ENCODE measurements at places on chromosomes 4 and X.

- DNase-seq, result no peak
These were observed 112.6 kb downstream of the GLRA2 start for GRCh38 chrX:14641681-14642655.

DNA sequence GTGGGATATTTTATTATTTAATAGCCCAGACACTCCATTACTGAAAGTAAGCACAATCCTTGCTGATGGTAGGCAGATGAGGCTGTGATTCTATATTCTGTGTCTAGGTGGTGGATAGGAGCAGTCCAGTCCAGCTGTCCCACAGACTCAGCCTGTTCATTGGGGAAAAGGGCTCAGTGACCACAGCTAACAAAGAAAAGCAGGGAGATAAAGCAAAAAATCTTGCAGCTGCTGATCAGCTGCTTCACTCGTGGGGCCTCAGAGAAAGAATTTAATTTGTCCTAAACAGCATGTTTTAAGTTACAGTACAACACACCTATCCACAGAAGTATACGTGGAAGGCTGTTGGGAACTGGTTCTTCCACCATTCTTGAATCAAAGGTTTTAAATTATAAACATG lies 40.7 kb upstream of the ANK2 start:
- no peak for DNase-seq

GRCh38 chrX:13223868-13224567 lies 95.8 kb downstream of the ATXN3L start:
- no peak for DNase-seq

GRCh38 chr4:52250154-52250553 lies 199.1 kb downstream of the SPATA18 start:
- peak; percentile 80 for DNase-seq

- no peak for DNase-seq
These were observed 1.3 kb upstream of the ZNF141 start for GRCh38 chr4:336099-336892.

GRCh38 chrX:153956044-153956907 lies 11.8 kb upstream of the RENBP start:
- DNase-seq, result no peak

- DNase-seq, result no peak
These were observed 72.4 kb downstream of the PALLD start for GRCh38 chr4:168569066-168569930.

- DNase-seq, result no peak
These were observed 597.5 kb upstream of the PCDH7 start for GRCh38 chr4:30122711-30123110.

DNA sequence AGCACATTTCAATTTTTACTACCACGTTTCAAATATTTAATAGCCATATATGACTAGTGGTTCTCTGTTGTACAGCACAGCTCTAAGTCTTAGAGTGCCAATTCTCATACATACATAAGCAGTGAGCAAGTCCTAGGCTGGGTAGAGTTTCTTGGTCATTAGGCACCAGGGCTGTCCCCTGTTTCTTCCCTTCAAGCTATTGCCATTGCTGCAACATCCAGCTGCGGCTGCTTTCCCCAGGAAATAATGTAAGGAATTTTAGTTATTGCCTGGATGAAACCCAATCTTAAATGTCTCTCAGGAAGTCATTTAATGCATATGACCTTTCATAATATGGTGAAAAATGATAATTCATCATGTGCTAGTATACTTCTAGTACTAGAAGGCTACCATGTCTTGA lies 74.1 kb upstream of the PPP3CA start:
- no peak for DNase-seq

DNA sequence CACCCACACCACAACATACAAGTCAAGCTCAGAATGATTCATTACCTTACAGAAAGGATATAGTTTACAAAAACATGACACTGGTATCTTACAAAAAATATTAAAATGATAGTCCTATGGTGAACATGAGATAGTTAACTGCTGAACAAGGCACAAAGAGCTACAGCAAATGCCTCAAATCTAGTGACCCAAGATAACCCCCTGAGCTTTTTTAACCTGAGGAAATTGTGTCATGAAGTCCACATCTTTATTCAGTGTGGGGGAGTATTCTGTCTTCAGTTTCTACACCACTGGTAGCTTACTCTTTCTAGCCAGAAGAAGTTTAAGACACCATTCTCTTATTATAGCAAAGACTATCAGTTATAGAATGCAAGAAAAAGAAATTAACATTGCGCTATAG lies 218.7 kb downstream of the MAPK10 start:
- DNase-seq, result no peak

DNA sequence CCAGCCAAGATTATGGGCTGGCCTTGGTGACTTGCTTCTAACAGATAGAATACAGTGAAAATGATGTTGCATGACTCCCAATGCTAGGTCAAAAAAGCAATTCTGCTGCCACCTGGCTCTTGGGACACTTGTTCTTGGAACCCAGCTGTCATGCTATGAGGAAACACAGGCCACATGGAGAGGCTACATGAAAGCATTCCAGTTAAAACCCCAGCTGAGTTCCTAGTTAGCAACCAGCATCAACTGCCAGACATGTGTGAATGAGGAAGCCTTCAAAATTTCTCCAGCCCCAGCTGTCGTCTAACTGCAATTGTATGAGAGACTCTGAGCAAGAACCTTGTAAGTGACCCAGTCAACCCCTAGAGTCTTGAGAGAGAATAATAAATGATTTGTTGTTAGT lies 105.2 kb upstream of the FGF16 start:
- no peak for DNase-seq

GRCh38 chr4:161101881-161102280 lies 1061.9 kb downstream of the FSTL5 start:
- DNase-seq, result no peak

DNA sequence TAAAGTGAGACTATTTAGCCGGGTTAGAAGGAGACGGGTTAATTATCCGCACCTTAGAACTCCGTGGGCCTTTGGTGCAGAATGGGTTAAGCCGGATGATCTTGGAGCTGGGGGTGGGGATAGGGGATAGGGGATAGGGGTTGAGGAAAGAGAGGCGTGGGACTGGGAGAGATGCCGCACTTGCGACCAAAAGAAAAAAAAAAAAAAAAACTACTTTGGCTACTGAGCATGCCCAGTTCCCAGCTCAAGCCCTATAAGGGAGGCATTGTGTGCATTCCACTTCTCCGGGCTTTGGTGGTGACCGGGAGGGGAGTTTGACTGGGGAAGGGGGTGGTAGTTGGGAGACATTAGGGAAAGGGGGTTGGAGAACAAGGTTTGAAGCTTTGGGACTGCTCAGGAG lies at the start of gene SLITRK4:
Gene SLITRK4 (minus strand): TSS at position 187 of the 400 bp plus-strand sequence. CDS start 4,993 bp downstream, outside the sequence.
- DNase-seq, result no peak

GRCh38 chr4:143225167-143225566 lies 40.5 kb downstream of the USP38 start:
- no peak for DNase-seq

DNA sequence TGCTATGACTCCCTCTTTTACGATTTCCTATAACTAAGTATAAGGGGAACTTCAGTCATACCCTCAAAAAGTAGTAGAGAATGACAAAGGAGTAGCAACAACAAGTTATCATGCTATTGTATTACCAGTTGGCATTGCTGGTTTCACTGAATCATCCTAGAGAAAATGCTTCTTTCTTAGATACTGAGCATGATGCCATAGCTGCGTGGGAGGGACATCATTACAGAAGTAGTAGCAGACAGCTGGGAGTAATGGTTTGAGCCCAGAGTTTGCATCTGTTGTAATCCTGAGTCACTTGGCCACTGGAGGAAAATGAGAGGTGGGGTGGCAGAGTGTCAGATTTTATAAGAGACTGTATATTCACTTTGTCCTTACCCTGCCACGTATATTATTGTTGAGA lies 38.6 kb downstream of the MTMR1 start:
- DNase-seq, result no peak

GRCh38 chr4:141041021-141041476 lies 92.2 kb downstream of the RNF150 start:
- no peak for DNase-seq

GRCh38 chr4:70838666-70839588 lies 763 bp downstream of the GRSF1 start:
- no peak for DNase-seq

GRCh38 chr4:53232371-53232770 lies 133.5 kb downstream of the SCFD2 start:
- DNase-seq, result no peak

- DNase-seq, result no peak
These were observed 99.5 kb downstream of the PPP2R2C start for GRCh38 chr4:6372649-6373525.

- DNase-seq, result no peak
These were observed 83.6 kb downstream of the GAB1 start for GRCh38 chr4:143420227-143420626.

GRCh38 chrX:15497865-15498264 lies 2.7 kb upstream of the BMX start:
- peak; percentile 50 for DNase-seq

- DNase-seq, result no peak
These were observed 797.7 kb downstream of the RAPGEF2 start for GRCh38 chr4:159900562-159900961.

GRCh38 chrX:71532078-71532752 lies 689 bp upstream of the OGT start:
- no peak for DNase-seq

DNA sequence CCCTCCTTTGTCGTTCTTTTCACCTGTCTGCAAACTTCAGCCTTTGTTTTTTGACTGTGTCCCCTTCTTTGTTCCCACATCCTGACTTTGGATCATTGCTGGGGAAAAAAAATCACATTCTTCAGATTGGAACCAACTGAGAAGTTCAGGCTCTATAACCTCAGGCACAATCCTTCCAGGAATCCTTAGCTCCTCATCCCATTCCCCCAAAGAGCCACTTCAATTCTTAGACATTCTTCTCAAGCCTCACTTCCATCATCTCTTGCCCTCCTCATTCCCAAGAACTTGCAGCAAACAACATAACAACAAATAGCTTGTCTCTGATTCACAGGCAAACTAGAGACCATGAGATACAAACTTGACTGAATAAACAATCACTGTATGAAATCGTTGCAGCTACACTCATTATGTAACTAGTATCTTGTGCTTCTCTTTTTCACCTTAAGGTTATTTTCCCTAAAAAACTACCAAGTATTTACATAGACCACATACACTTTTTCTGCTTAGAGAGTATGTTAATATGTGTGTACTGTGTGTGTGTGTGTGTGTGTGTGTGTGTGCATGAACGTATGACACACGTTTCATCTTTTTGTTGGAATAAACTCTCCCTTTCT lies 26.4 kb upstream of the PGM2 start:
- no peak for DNase-seq

DNA sequence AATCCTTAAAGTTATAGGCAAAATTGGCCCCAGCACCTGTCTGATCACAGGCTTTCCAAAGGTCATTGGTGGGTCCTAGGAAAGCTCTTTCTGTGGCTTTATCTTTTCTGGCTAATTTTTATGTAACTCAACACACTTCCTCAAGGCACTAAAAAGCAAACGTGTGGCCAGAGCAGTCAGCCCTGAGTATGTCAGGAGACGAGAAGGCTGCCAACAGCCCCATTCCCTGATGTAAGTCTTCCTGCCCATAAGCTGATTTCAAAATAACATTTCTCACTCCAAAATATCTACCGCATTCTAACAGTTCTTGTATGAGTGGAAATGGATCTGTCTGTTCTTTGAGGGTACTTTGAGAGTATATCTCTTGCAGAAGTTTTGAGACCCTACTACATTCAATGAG lies 25.5 kb upstream of the FUNDC1 start:
- DNase-seq, result no peak

DNA sequence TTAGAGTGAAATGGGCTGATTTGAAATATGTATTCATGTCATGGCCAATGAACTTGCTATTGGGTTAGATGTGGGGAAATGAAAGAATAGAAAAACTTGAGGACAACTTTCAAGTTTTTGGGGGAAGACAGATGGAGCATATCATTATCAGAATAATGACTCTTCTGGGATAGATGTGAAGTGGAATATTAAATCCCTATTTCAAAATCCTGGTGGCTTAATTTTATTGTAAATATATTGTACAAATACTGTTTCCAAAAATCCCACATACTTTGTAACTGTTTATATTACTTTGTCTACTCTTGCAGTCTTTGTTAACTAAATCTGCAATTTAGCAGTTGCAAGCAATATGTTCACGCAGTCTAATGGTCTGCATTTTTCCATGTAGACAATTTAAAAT lies 35.9 kb upstream of the FBXW7 start:
- no peak for DNase-seq

DNA sequence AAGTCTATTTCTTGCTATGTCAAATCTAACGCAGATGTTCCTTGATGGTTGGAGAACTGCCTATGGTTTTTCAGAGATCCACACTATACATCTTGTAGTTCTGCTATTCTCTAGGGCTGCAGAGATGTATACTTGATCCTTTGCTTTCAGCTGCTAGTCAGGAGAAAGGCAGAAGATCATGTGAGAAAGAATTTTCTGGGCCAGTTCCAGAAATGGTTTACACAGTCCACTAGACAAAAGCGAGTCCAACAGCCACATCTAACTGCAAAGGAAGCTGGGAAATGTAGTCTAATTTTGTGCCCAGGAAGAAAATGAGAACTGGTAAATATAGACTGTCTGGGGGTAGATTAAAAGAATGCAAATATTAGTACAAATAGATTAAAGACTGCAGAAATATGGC lies 394.3 kb upstream of the SLIT2 start:
- no peak for DNase-seq

DNA sequence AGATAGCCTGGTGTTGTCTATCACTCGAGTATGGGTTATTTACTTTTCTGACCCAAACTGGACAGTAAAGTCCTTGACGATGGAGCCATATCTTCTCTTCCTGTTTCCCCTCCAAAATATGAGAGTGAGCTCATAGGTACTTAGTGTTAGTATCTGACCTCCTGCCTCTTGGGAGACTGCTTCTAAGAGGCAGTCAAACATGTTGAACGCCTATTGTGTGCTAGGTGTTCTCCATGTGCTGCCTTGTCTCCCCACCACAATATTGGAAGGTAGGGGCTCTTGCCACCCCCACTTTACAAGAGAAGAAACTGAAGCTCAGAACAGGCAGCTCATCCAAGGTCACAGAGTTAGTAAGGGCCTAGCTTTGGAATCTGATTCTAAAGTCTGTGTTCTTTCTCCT lies 8.3 kb downstream of the EFNB1 start:
- no peak for DNase-seq

DNA sequence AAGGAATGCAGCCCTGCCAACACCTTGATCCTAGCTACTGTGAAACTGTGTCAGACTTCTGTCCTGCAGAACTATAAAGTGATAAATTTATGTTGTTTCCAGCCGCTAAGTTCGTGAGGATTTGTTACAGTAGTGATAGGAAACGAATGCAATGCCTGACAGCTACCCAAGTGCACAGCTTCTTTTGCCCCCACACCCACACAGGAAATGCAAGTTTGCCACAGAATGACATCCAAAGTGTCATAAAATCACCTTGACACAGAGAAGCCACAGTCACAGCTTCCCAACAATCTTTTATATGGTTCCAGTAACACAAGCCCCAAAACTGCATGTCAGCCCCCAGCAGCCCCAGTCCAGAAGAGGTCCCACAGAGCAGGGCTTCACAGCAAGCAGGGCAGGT lies 216.9 kb upstream of the S100G start:
- no peak for DNase-seq
